Activated B cell treated with CpG ODN at 0.5 μM for 24 hours (primary cell): ENCODE measurements at places on chromosomes 12 and 14. TPM values are rescaled to one million over a fixed set of nuclear protein-coding genes. Genes with fewer than 3 reads are reported as not detected.

The TEP1 gene
- 99.0 and 120 TPM in 2 replicates for total RNA-seq

The CCDC197 gene
- not detected in 2 replicates for total RNA-seq

- peaks cover 44% of the 10 kb centered on the region for H3K36me3 ChIP-seq
- H3K4me1 ChIP-seq: no peaks in the 10 kb centered on the region
- no peaks in the 10 kb centered on the region for H3K27me3 ChIP-seq
- no peak overlapping the region for H3K27ac ChIP-seq
Measured at GRCh38 chr12:106417926-106418910, 60.7 kb downstream of the POLR3B start.

DNA sequence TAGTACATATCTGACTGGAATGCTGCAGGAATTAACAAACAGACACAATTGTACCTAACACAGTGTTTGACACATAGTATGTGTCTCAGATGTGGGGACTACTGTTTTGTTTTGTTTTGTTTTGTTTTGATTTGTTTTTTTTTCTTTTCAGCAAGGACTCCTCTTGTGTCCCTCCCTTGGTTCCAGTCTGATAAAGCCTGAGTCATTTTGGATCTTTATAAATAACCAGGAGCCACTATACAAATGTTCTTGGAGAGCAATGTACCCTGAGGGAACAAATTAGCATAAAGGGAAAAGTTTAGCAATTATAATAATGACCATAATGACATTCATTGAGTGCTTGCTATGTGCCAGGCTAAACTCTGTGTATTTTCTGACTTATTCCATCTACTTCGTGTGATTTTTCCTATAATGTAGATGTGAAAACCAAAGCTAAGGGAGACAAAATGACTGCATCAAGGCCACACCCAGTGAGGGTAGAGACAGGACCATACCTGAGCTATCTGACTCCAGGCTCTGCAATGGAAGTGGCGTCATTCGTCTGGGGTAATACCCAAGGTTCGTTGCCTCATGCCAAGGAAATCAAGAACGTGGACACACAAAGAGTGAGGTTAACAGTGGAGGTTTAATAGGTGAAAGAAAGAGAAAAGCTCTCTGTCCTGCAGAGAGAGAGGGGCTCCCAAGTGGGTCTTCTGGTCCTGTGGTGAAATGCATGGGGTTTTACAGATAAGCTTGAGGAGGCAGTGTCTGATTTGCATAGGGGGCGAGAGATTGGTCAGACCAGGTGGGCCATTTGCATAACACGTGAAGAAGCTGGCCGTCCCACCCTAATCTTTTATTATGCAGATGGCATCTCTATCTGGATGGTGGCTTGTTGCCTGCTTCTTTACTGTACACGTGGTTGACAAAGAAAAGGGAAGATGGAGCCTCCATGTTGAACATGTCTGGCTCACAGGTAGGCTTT lies 285.5 kb upstream of the SFSWAP start:
- no peaks in the 10 kb centered on the region for H3K4me1 ChIP-seq
- H3K27ac ChIP-seq: no peak overlapping the region
- H3K27me3 ChIP-seq: peaks cover 21% of the 10 kb centered on the region
- H3K4me3 ChIP-seq: no peak overlapping the region

- no peak overlapping the region for H3K4me3 ChIP-seq
- no peak overlapping the region for H3K27ac ChIP-seq
- DNase-seq: no peak
- H3K27me3 ChIP-seq: peaks cover 8% of the 10 kb centered on the region
- peaks cover 17% of the 10 kb centered on the region for H3K36me3 ChIP-seq
- H3K4me1 ChIP-seq: peaks cover 6% of the 10 kb centered on the region
Measured at GRCh38 chr12:54579258-54579657, 9.2 kb downstream of the PPP1R1A start.
